ENCODE measurements at places on chromosomes 4 and X. TPM values are rescaled to one million over a fixed set of nuclear protein-coding genes. Genes with fewer than 3 reads are reported as not detected.

DNA sequence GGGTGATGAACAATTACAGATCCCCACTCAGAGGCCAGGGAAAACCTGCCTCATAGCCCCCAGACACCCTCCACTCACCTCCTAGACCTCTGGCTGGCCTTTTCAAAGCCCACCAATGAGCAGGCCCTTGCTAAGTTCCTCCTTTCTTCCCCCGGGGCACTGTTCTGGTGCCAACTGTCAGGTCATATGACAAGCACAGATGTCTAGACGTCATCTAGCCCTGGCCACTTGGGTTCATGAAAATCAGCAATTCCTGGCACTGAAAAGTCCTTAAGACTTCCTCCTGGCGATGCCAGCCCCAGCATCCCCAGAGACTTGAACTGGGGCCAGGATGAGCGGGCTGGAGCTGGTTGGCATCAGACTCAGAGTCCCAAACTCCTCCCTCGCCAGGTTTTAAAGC is 115.6 kb upstream of the NALF2 start:
- DNase-seq, result no peak

- DNase-seq, result no peak
Observed at GRCh38 chrX:18677161-18677869, 5.4 kb upstream of the RS1 start.

DNA sequence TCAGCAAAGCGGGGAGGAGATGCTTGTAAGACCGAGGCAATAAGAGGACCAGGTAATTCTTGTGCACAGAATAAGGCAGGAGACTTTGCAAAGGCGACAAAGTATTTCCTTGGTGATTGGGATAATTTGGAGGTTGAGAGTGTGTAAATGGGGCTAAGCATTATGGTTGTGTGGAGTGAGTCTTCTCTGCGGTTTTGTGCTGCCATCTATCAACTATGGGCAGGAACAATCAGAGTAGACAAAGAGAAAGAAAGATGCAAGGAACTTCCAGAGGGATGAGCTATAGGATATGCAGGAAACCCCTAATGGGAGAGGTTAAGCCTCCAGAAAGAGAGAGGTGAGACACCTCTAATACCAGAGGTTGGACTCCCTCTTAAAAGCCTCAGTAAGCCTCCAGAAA is 339.8 kb downstream of the PAPSS1 start:
- no peak for DNase-seq

DNA sequence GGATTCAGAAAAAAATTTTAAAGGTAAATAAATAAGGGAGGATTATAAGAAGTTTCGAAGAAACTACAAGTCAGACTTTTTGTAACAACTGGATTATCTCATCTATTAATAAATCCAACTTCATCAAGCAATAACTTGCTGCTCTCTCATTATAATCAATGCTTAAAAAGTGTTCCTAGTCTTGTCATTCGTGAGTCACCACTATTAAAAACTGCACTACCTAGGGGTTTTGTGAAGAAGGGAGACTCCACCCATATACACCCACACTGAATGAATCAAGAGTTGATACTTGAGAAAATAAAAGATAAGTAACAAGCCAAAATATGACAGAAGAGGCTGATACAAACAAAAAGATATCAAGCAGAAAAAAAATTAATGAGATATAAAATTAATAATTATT is 360.5 kb downstream of the ZNF674 start:
- no peak for DNase-seq

DNA sequence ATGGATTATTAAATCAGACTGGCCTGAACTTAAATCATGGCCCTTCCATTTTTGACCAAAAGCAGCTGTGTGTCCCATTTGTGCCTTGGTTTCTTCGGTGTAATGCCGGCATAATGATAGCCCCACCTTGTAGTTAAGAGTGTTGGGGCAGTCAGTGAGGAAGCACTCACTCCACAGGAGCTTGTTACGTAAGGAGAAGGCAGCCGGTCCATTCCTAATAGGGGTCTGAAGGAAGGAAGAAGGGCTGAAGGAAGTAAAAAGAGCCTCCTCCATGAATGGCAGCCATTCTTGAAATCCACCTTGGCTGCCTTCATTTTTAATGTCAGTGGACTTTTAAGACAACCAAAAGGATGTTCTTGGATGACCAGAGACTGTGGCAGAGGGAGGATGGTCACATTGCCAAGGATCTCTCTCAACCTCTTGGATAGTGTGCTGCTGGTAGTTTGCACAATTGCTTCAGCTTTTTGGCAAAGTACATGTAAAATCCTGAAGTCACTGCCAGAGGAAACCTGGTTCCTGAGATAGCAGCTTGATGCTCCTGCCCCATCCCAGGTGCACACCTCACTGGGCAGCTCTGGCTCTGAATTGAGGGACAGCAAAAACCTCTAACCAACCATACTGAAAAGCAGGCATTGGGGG is 113.5 kb downstream of the PTTG2 start:
- no peak for DNase-seq

DNA sequence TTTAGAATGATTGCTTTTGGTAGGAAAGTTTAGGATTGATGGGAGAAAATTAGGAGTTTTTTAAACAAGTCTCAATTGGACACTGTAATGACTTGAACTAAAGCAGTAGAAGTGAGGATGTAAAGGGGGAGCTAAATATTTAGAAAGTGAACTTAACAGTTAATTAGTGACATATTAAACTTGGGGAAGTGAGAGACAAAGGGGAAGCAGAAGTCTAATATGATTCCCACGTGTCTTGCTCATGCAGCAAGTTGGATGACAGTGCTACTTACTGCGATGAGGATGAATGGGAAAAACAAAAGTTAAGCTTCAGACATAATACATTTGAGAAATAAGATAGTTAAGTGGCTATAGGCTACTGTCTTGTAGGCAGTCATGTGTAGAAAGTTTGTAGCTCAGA is 110.4 kb downstream of the RPA4 start:
- no peak for DNase-seq

DNA sequence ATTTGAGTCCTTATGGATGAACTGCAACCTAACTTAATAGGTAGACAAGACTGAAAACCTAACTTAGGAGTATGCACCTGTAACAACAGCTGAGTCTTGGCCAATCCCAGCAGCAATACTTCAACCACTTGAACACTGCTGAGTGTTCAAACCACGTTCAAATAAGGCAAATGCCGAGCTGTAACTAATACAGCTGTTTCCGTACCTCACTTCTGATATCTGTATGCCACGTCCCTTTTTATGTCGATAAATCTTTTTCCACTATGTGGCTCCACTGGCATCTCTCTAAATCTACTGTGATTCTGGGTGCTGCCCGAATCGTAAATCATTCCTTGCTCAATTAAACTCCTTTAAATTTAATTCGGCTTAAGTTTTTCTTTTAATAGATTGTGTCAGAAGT is 459.7 kb downstream of the INPP4B start:
- no peak for DNase-seq

DNA sequence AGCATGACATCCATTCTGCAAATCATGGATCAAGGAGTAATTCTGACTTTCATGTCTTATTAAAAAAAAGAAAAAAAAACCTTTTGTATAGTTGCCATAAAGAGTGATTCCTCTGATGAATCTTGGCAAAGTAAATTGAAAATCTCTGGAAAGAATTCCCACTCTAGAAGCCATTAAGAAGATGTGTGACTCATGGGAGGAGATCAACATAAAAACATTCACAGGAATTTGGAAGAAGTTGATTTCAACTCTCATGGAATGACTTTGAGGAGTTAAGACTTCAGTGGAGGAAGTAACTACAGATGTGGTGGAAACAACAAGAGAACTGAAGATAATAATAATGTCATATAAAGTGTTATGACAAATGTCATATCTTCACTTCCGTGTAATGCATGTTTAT is 204.2 kb downstream of the PABPC4L start:
- DNase-seq, result no peak

DNA sequence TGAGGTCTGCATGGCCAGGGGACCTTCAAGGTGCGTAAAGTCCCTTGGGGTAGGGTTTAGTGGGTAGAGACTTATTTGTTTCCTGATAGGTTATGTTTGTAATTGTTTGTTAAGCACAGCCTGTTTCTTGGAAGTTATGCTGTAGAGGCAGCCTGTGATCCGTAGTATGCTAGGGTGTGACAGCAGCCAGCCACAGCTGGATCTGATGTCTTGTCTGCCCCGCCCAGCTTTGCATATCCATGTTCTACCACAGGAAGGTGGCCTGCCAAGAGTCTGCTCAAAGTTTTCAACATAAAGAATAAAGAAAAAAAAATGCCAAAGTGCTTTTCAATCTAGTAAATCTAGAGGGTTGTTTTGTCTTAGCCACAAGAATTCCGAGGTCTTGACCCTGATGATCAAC is 19.1 kb upstream of the PRRG3 start:
- no peak for DNase-seq

DNA sequence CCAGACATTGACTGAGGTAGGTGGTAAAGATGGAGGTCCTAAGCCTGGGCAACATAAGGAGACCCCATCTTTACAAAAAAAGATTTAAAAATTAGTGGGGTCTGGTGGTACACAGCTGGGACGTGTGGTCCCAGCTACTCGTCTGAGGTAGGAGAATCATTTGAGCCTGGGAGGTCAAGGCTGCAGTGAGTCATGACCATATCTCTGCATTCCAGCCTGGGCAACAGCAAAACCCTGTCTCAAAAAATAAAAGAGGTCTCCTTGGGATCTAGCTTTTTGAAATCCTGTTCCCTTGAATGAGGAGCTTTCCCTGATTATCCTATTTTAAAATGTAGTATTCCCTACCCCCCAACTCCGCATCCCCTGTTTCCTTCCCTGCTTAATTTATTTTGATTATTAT is 78.7 kb upstream of the OGT start:
- no peak for DNase-seq

- DNase-seq, result no peak
Observed at GRCh38 chr4:147174591-147174990, 228.9 kb upstream of the TTC29 start.

DNA sequence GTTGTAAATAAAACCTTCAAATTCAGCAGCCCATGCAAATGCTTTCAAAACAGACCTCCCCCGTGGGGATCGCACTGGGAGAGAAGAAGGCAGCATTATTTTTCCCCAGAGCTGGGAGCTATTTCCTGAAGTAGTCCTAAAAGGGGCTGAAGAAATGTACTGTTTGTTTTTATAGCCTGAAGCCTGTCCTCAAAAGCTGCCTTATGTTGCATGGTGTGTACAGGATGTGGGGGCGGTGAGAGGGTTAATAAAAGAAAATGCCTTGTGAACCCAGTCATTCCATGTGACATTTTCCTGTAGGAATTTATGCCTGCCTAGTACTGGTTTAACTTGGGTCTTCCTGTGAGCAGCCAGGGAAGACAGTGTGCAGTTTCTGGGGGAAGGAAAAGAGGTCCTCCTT is 144.1 kb downstream of the SOWAHB start:
- DNase-seq, result no peak

DNA sequence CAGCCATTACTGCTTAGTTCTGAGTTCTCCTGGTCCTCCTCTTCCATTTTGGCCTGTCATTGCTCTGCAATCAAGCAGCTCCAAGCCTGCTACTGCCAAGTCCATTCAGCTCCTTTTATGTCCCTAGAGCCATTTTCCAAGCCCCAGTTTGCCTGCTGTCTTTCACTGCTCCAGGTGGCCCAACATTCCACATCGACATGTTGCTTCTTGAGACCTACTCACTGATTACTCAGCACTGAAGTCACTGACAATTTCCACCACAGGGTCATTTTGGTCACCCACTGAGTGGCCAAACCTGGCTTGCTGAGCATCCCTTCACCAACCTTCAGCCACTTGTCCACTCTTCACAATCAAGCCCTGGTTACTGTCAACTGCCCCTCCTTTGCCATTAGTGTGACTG is 27.2 kb downstream of the LRIT3 start:
- no peak for DNase-seq

DNA sequence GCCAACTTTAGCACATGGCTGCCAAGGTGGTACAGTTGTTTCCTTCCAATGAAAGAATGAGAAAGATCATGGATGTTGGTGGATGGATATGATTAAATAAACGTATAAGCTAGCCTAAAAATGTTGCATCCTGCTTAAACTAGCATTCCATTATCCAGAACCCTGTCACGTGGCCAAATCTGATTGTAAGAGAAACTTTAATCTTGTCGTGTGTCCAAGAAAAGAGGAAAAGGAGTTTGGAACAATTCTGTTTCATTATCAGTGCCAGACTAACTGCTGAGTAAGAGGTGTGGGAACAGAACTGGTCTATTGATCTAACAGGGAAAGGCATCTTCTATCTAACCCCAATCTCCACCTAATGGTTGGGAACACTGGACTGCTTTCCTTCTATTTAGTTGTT is 325.2 kb upstream of the BMP3 start:
- no peak for DNase-seq

GRCh38 chrX:109954333-109954732 is 48.6 kb upstream of the TMEM164 start:
- no peak for DNase-seq

DNA sequence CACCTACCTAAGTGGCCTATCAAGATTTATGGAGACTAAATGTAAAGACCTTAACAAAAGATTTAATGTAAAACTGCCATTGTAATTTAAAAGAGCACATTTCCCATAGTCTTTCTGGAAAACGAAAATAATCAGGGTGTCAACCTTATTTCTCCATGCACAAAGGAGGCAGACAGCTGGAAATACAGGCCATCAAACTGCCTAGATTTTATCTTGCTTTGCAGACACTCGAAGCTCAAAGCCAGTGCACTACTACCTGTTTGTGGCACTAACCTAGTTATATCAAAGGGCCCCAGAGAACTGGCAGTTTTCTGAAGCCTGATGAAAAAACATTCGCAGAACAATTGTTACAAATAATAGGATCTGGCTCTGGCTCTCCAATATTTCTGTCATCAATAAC is 863.9 kb downstream of the STPG2 start:
- no peak for DNase-seq

- peak; percentile 51 for DNase-seq
Observed at GRCh38 chr4:88216395-88216794, 58.0 kb upstream of the ABCG2 start.

GRCh38 chrX:56120242-56120641 is 111.9 kb upstream of the KLF8 start:
- no peak for DNase-seq

DNA sequence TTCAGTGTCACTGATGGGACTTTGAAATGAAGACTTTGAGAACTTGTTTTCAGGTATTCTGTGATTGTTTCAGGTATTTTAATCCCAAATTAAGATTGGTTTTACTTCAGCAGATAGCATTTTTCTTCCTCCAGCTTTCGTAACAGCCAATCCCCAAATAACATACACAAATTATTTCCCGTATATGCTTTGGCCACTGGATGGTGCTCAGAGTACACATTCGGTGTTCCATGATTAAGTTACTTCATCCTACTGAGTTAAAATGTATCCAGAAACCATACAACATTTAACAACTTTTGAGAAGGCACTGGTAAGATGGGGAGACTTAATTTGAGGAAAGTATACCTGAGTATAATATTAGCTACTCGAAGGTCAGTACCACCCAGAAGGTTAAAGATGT is 233.4 kb upstream of the FAM47A start:
- DNase-seq, result no peak

- DNase-seq, result no peak
Observed at GRCh38 chrX:68865300-68865699, 36.5 kb downstream of the EFNB1 start.

- peak; percentile 31 for DNase-seq
Observed at GRCh38 chrX:68196939-68197791, 236.1 kb downstream of the OPHN1 start.

The NSD2 gene
- 13.5 TPM for total RNA-seq

The HS6ST2 gene
- not detected for total RNA-seq

The DCK gene
- 1.9 TPM for total RNA-seq

The LIMCH1 gene
- total RNA-seq, result 9.8 TPM

The HTN1 gene
- not detected for total RNA-seq

The GSX2 gene
- total RNA-seq, result not detected

The BANK1 gene
- 0.10 TPM for total RNA-seq

The PLRG1 gene
- 28.3 TPM for total RNA-seq

The STPG2 gene
- total RNA-seq, result 0.38 TPM
